ENCODE measurements at places on chromosomes 7 and 10.
A peak's percentile ranks its signal among the peaks of the same experiment; 100 is the strongest.

DNA sequence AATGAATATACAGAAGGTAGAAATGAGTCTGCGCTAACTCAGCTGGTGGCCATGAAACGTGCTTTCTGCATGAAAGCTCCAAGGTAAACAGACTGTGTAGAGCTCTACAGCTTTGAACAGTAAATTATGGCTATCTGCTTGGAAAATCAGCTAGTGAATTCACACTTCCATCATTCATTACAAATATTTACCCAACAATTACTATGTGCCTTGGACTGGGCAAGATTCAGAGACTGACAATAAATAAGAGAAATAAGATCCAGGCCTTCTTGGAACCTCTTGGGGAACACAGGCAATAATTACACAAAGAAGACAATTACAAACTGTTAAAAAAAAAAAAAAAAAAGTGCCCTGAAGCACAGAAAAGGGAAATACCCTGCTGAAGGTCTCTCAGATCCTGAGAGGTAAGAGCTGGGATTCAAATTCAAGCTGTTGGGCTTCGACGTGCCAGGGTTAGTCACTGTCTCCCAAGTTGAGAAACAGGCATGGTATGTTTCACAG lies 15.8 kb downstream of the TSPAN12 start:
- DNase-seq: no peak

GRCh38 chr10:4596951-4597350 lies 229.1 kb upstream of the AKR1E2 start:
- no peak for DNase-seq

DNA sequence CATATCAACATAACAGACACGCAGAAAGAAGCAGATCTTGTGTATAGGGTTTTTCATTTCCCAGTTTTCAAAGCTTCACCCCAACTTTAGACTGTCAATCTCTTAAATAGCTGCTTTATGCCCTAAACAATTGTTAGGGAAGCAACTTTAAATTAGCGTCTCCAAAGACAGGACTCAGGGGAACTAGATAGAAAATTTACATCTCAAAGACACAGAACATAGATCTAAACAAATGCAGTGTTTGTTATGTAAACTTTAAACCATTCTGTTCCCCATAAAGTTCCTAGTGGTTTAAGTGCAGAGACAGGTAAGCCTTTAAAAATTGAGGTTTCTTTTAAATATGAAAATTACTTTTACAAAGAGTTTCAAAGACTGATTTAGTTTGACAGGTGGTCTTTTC lies 379.2 kb upstream of the GHITM start:
- no peak for DNase-seq

GRCh38 chr7:71598553-71598952 lies 466.6 kb downstream of the GALNT17 start:
- DNase-seq: no peak

DNA sequence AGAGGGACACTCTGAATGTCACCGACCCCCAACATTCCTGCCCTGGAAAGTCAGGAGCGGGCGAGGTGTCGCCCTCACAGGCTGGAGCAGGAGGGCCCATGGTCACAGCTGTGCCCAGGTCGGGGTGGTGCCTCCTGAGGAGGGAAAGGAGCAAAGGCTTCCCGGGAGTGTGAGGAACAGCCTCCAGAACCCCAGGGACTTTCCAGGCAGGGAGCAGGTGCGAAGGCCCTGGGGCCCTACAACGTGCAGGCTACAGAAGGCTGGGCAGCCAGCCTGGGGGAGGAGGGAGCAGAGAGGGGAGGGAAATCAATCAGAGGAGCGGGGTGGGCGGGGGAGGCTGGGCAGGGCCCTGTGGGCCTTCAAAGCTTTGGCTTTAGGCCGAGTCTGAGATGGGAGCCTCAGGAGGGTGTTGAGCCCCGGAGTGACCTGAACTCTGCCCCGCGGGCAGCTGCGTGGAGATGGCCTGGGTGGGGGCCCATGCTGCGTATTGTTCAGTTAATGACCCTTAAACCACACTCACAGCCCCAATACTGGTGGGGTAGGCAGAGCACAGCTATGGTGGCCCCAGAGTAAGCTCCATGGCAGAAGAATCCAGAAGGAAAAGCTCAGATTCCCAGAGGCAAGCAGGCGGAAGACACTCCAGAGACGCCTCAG lies 44.2 kb upstream of the PPP2R2D start:
- DNase-seq: no peak

GRCh38 chr7:1242606-1243289 lies 10.1 kb downstream of the UNCX start:
- no peak for DNase-seq

DNA sequence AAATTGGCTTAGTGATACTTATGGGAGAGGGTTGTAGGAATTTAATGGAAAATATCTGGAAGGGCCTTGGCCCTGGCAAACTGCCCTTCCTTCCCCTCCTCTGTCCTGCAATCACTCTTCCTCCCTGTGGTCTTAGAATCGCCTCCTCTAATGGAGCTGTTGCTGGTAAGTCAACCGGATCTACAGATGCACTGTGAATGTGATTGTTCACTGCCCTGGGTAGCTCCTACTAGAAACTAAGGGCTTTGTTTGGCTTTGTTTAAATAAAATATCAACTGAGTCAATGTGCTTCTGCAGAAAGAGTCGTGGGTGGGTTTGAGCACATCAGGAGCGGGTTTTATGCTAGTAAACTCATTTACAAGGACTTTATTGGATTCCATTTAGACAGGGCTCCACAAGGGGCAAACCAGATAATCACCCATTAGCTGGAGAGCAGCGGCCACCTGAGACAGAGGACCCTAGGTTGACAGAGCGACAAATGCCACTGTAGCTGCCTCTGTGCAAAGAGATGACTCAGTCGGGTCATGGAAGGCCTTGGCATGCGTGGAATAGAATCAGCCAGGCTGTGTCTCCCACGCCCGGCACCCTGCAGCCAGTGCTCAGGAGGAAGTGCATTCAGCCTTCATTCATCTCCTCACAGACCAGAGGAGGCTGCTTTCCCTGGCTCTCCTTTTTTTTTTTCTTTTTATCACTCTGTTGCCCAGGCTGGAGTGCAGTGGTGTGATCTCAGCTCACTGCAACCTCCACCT lies 97.9 kb downstream of the GAD2 start:
- DNase-seq: no peak

DNA sequence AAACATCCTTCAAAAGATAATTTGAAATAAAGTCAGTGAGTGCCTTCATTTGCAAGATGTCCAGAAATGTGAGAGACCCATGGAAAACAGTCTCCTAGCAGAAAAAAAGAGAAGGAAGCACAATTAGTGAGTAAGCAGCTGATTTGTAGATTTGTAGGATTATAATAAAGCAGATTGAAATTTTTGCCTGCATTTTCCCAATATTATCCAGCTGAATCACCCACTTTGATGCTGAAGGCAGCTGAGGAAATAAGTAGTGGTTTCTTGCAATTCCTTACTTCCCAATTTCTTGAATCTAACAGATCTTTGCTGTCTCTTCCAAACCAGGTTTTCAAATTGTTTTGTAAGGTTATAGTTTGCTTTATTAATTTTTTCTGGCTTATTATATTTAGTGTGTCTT lies 181.4 kb downstream of the GNAT3 start:
- no peak for DNase-seq

DNA sequence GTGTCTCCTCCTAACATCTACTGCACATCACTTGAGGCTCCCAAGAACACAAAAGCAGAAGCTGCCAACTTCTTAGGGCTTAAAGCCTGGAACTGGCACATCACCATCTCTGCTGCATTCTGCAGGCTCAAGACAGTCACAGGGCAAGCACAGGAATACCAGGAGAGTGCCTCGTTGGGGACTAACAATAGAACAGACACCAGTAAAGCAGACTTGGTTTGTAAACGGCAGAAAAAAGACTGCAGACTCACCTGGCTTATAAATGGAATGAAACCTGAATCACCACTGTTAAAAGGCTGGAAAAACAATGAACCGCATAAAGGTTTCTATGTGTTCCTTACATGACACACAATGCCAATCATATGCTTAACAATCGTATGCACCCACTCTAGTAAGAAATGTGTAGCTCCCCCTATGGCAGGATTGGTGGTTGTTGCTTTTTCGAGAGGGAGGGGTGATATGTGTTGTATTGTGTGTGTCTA lies 12.8 kb downstream of the RHEB start:
- DNase-seq: no peak

- no peak for DNase-seq
Observed at GRCh38 chr10:71780156-71780555, 6.8 kb upstream of the VSIR start.

GRCh38 chr10:66321723-66322665 lies 603.8 kb upstream of the LRRTM3 start:
- DNase-seq: no peak

DNA sequence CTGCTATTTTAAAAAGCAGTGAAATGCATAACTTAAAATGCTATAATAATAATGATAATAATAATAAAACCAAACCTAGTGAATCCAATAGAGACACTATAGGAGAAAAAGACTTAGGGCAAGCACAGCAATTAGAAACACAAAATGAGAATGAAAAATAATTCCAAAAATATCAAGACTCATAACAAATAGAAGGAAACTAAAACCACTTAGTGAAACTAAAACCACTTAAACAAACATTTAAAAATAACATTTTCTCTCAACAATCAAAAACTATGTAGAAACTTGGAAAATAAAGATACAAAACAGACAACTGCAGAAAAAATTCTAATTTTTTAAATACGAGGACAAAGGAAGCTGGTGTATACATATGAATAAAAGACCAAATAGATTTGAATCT lies 655.2 kb upstream of the NRG3 start:
- no peak for DNase-seq

- DNase-seq: no peak
Observed at GRCh38 chr10:65793738-65794425, 1132.0 kb upstream of the LRRTM3 start.

DNA sequence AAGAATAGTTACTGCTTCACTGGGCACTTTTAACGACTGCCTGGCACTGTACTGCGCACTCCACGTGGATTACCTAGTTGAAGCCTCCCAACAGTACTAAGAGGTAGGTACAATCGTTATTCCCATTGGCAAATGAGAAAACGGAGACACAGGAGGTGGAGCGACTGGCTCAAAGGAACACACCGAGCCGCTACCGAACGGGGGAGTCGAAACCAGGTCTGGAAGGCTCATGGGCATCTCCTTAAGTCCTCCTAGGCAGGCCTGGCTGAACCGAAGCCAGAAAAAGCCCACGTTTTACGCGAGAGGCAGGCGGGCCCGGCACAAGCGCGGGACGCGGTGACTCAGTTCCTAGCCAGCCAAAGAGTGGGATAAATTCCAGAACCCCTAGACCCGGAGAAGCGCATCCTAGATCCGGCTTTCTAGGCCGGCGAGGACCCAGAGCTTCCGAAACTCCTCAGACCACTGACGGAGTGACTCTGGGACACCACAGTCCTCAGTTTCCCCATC lies 472 bp downstream of the PDAP1 start:
- DNase-seq: peak; percentile 24

DNA sequence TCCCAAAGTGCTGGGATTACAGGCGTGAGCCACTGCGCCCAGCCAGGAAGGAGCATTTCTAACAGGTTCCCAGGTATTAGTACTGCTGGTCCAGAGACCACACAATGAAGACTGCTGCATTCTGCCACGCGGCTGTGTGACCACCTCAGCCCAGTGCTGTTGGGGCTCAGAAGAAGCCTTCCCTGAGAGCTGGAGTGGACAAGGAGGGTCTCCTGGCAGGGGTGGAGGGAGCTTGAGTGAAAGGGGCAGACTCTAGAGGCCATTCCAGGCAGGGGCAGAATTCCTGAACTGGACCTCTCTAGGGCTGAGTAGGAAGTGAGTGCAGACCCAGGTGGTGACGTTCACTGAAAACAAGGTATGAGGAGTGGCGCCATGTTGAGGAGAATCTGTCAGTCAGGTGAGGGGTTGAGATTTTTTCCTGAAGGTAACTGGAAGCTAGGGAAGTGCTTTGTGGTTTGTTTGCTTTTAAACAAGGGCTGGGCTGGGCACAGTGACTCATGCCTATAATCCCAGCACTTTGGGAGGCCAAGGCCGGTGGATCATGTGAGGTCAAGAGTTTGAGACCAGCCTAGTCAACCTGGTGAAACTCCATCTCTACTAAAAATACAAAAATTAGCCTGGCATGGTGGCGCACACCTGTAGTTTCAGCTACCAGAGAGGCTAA lies 67.6 kb downstream of the TACC2 start:
- DNase-seq: no peak

DNA sequence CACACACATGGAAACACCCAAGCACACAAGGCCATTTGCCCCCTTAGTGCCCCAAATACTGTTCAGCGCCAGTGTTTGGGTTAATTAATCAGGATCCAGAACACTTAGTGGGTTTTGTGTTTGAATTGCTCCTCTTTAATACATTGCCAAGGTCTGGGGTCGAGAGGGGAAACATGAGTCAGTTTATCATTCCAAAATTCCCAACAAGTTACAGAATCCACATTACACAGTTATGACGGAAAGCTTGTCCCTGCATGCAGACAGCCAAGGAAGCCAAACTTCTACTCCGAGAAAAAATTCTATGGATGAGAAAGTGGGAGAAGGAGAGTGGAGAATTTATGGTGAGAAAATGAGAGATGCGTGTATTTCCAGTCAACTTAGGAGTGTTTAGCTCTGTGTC lies 189.0 kb downstream of the NPSR1 start:
- DNase-seq: no peak

DNA sequence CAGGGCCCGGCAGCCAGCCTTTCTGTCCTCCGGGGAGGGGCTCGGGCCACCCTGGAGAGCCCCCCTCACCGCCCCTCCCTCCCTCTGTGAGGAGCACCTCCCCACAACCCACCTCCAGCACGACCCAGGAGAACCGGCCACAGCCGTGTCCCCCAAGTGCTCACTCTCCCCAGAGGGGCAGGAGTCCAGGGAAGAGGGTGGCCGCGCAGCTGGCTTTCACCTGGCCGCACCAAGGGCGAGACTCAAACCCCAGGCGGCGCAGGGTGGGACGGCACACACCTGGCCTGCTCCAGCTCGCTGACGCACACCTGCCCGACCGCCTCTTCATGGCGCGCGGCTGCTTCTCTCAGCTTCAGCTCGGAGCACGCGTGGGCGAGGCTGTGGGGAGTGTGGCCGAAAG lies 73.4 kb downstream of the CFAP46 start:
- no peak for DNase-seq

DNA sequence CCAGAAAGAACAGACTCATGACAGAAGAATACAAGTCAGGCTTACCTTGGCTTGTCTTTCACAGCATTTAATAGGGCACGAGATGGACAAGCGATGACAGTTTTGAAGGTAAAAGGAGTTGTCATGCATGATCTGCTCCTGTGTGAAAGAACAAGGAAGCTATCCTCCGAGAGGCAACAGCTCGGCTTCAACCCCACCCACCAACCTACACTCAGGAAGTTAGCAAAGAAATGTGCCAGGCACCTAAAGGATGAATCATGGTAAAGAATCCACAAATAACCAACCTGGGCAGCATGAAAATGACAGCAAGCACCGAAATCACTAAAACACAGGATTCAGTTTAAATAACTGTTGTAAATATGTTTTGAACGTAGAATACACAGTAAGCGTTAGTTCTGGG lies 700.2 kb downstream of the TYW1 start:
- DNase-seq: no peak

GRCh38 chr10:108852211-108852610 lies 1071.1 kb downstream of the XPNPEP1 start:
- DNase-seq: no peak
